Tibial nerve (tissue), 4 donors: ENCODE measurements at places on chromosomes 1 and 21.

GRCh38 chr1:193741228-193741627 lies 554.8 kb upstream of the B3GALT2 start:
- no peak overlapping the region for H3K27ac ChIP-seq
- H3K36me3 ChIP-seq: no peaks in the 10 kb centered on the region
- no peak for DNase-seq
- no peaks in the 10 kb centered on the region for H3K4me1 ChIP-seq
- H3K4me3 ChIP-seq: no peak overlapping the region

DNA sequence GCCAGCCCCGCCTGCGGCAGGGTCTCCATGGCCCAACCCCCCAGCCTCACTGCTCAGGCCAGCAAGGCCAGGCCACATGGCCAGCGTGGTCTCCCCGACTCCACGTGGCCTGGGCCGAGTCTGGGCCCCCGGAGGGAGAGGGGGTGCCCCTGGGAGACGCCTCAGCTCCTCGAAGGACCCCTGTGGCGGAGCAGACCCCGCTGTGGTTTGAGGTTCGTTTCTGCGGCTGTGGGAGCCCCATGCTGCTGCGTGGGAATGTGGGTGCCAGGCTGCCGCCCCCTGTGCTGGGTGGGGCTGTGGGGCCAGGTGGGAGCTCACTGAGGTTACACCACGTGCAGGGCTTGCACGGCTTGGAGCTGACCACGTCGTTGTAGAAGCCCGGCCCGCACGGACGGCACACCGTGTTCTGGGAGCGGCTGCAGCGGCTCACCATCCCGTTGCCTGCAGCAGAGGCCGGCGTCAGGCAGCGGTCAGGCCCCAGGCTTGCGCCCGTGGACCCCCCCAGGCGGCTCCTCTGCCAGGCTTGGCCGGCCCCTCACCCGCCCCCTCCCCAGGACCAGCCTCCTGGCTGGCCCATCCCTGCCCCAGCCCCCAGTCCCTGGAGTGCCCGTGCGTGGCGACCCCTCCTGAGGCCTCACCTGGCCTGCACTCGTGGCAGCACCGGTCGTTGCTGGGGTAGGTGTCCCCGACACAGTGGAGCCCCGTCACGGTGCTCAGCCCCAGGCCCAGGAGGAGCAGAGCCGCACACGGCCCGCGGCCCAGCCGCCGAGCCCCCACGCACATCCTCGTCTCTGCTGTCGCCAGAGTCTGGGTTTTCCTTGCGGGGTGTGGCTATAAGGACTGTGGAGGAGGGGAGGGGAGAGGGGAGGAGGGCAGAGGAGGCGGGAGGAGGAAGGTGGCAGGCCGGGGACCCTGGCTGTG lies at the start of gene TNFRSF4:
TSS of gene TNFRSF4 (minus strand) at position 809 of the 921 bp plus-strand sequence. CDS start at position 783, 26 bp downstream.
- no peak within 1 kb of the TSS for H3K27ac ChIP-seq
- peaks cover 26% of the 10 kb centered on the region for H3K4me1 ChIP-seq
- DNase-seq: no peak
- H3K36me3 ChIP-seq: no peaks in the 10 kb centered on the region
- peak within 1 kb of the TSS; percentile 35 for H3K4me3 ChIP-seq
- no peaks in the 10 kb centered on the region for H3K27me3 ChIP-seq

- no peak overlapping the region for H3K27ac ChIP-seq
- no peak overlapping the region for H3K4me3 ChIP-seq
- DNase-seq: no peak
Observed at GRCh38 chr1:116712510-116712909, 41.7 kb upstream of the CD2 start.

GRCh38 chr1:210144736-210145135 lies 87.9 kb upstream of the SERTAD4 start:
- H3K27ac ChIP-seq: no peak overlapping the region
- H3K4me1 ChIP-seq: no peaks in the 10 kb centered on the region
- no peak overlapping the region for H3K4me3 ChIP-seq
- no peaks in the 10 kb centered on the region for H3K27me3 ChIP-seq
- H3K36me3 ChIP-seq: no peaks in the 10 kb centered on the region

DNA sequence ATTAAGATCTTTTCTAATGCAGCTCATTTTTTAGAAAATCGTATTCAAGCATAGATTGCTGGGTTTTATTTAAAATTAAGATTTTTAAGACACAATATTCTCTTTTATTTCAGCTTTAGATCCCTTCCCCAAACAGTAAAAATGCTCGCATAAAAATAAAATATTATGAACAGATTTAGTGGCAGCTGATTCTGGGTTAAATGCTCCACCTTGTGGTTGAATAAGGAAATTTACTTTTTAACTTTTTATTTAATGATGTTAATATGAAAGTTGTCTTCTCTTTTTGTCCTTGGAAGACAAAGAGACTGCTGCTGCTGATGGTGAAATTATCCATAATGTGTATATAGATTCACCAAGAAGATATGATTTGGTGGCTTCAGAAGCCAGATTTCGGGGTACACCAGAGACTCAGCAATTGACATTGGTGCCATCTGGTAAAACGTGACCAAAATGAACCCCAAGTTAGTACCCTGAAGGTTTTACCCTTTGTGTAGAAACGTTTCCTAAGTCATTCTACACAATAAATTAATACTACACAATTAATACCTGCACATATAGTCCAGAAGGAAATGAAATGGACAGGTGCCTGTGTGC lies 128.0 kb downstream of the ADAMTS1 start:
- no peak overlapping the region for H3K27ac ChIP-seq
- no peak overlapping the region for H3K4me3 ChIP-seq
- H3K36me3 ChIP-seq: no peaks in the 10 kb centered on the region
- no peak for DNase-seq
- H3K4me1 ChIP-seq: peaks cover 12% of the 10 kb centered on the region
